Right renal pelvis (tissue), 4 donors: ENCODE measurements at places on chromosomes 12 and 14. TPM values are rescaled to one million over a fixed set of nuclear protein-coding genes. Genes with fewer than 3 reads are reported as not detected.

EEF1AKMT3 gene
- polyA plus RNA-seq = 14.4 TPM

CLEC4D gene
- polyA plus RNA-seq = 0.29 TPM

EMP1 gene
- 139 TPM for polyA plus RNA-seq

- DNase-seq = no peak
Observed at GRCh38 chr14:102645746-102646440, 53.4 kb downstream of the RCOR1 start.

- no peak for DNase-seq
Observed at GRCh38 chr12:113189361-113189760, 3.8 kb downstream of the RITA1 start.

GRCh38 chr12:47686645-47687240 is 19.1 kb downstream of the RPAP3 start:
- no peak for DNase-seq

TCL1B gene
- not detected for polyA plus RNA-seq

- DNase-seq = no peak
Observed at GRCh38 chr12:105906561-105906960, 232.2 kb downstream of the NUAK1 start.

RGS6 gene
- polyA plus RNA-seq = 1.6 TPM

CPNE6 gene
- 0.03 TPM for polyA plus RNA-seq

OAS1 gene
- polyA plus RNA-seq = 16.9 TPM

- DNase-seq = no peak
Observed at GRCh38 chr12:16027002-16027401, 115.9 kb downstream of the DERA start.

DNA sequence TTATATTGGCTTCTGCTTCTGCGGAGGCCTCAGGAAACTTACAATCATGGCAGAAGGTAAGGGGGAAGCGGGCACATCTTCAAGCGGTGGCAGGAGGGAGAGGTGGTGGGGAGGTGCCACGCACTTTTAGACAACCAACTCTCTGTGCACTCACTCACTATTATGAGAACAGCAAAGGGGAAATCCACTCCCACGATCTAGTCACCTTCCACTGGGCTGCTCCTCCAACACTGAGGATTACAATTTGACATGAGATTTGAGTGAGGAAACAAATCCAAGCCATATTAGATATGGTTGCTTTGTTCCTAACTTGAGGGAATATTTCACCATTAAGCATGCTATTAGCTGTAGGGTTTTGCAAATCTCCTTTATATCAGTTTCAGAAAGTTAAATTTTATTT is 80.3 kb downstream of the UNC79 start:
- DNase-seq = no peak

- no peak for DNase-seq
Observed at GRCh38 chr14:35558680-35559079, 24.7 kb downstream of the INSM2 start.

DNA sequence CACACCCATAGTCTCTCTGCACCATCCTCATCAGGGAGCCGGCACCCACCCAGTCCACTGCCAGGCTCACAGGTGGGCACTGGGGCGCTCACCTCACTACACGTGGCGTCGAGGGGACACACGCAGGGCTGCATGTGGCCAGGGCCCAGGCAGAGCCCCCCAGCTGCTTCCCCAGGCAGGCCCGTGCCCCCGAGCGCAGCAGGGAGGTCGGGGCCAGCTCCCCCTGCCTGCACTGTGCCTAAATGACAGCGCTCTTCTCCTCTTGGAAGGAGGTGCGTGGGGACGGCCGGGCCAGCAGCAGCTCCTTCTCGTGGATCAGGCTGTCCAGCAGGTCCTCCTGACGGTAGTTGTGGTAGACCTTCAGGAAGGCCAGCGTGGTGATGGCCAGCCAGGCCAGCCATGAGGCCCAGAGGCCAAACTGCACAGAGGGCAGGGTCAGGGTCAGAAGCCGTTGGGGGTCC is 11.3 kb downstream of the TMEM179 start:
- DNase-seq = no peak

DACT1 gene
- polyA plus RNA-seq = 39.3 TPM

DNA sequence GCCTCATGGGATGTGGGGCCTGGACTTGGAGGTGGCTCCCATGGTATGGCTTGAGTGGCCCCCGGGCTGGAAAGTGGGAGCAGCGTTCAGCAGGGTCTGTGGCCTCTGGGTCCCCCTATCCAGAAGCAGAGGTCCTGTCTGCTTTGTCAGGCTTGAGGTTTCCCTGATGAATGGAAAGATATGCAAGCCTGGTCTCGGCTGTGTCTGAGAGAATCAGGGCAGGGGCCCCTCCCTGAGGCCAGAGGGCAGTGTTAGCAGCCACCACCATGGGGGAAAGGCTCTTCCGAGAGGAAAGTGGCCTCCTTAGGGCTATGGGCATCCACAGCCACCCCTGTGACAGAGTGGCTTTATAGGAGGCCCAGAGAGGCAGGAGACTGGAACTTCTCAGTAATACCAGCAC is 128.2 kb downstream of the VRK1 start:
- no peak for DNase-seq

- DNase-seq = no peak
Observed at GRCh38 chr12:2290091-2290490, 237.3 kb downstream of the CACNA1C start.

DNA sequence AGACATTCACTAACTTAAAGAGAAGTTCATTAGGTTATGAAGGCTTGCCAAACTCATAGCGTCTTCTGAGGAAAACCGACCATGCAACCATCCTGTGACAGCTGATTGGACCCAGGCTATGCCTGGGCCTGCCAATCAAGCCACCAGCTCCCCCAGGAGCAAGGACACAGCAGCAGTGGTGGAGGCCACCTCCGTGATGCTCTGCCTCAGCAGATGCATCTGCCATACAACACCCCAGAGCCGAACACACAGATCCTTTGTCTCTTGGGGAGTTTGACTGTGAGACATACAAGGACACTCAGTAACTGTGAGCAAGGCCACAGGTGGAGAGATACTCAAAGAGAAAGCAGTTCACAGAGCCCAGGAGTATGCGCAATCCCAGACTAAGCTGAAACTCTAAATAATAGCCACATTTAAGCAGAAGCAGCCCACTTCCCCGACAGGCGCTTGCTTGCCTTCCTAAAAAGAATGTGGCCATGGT is 10.0 kb upstream of the CNIH1 start:
- no peak for DNase-seq

MGST1 gene
- 29.4 TPM for polyA plus RNA-seq

DNA sequence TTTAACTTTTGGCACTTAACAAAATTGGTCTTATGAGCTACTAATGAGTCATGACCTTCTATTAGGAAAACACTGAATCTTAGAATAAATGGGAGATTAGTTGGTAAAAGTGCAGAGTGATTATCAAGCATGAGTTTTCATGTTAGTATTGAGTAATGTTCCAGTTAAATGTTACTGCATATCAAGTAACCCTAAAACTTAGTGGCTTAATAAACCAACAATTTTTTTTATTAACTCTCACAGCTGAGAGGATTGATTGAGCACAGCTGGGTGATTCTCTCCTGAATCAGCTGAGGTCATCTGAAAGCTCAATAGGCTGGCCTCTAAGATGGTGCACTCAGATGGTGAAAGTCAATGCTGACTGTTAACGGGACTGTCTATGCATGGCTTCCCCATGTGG is 248.6 kb downstream of the BCL11B start:
- DNase-seq = no peak

HOXC5 gene
- 1.6 TPM for polyA plus RNA-seq

TMEM119 gene
- 25.5 TPM for polyA plus RNA-seq

GRCh38 chr12:63305901-63306875 is 155.2 kb upstream of the AVPR1A start:
- DNase-seq = no peak

DNA sequence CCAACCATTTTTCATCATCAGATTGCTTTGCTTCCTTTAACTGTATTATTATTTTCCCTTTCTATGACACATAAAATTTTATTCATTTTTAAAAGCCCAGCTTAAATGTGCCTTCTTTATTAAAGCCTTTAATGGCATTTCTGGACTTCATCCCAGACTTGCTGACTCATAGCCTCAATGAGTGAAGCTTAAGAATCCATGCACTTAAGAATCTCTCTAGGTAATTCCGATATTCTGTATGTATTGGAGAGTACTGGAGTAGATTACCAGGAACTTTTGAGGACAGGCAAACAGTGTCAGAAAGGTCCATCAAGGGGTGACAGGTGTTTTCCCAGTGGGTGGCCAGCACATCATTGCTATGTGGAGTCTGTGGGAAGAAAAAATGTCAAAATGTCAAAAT is 107.9 kb downstream of the PTPRQ start:
- no peak for DNase-seq

GRCh38 chr12:89621521-89621920 is 87.1 kb downstream of the ATP2B1 start:
- no peak for DNase-seq

GRCh38 chr14:100191584-100192249 is 32.3 kb upstream of the DEGS2 start:
- DNase-seq = no peak

DNA sequence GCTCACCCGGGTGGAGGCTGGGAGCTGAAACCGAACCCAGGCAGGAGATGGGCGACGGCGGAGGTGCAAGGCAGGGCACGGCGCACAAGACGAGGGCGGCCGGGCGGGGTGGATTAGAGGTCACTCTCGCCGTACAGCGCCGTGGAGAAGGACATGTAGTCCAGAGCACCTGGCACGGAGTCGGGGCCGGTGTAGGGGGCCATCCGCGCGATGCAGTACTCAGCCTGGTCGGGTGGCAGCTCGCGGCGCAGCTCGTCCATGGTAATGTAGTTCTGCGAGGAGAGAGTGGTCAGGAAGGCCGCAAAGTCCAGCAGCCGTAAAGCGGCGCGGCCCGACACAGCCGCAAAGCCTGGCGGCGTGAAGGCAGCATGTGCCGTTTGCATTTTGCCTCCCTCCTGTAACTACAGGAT is 81.9 kb upstream of the ZFP36L1 start:
- DNase-seq = no peak

DNA sequence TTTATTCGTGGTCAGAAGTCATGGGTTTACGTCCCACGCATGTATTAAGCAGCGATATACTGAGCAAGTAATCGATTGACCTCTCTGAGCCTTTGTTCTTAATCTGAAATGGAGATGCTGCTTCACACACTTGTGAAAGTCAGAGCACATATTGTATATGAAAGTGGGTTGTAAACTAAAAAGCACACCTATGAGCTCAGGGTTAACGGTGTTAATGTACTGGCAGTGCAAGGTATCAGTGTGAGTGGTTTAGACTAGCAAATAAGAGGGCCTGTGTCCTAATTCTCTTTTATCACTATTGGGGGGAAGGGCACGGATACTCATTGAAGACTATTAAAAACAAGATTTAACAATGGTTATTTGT is 676 bp downstream of the MRPL42 start:
- DNase-seq = no peak

KCNC2 gene
- polyA plus RNA-seq = 0.55 TPM

- DNase-seq = no peak
Observed at GRCh38 chr12:40020261-40020691, 85.6 kb downstream of the SLC2A13 start.

INHBE gene
- 0.49 TPM for polyA plus RNA-seq

DNA sequence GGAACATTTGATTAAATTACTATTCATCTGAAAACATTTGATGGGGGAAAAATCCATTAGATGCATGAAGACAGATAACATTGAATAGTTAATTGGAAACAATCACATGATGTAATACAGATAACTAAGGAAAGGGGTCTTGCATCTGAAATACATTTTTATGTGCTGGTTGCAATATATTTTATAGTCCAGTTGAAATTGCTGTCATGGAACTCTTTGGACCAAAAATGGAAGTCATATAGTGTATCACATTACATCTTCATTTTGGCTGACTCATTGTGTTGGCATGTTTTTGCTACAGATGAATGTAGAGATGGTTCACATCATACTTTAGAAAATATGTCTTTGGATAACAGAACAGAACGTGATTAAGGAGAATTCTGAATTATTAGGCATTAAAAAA is 43.0 kb upstream of the GNPNAT1 start:
- DNase-seq = no peak

GRCh38 chr12:12230275-12230674 is 36.6 kb downstream of the LRP6 start:
- no peak for DNase-seq

DNA sequence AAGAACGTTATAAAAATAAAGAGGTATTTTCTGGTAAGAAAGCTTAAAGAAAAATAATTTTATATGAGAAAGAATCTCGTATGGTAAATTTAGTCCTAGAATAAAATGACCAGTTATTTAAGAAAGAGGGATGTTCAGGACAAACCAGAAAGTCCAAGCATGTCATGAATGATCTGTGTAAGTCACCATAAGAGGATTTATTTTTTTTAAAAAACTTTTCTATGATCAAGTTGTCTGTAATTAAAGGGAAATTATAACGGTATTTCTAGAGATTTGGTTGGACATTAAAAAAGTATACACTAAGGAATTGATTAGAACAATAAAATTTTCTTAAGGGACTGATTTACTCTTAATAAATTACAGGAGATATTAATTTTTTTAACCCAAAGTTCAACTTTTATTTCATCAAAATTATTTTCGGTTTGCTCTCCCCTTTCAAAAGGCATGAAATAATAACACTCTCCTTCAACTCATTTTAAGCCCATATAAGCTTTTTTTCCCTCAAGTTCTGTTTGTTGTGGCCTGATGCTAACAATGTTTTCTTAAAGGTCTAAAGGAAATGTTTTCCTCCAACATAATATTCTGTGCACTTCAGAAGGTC is 49.9 kb upstream of the CPSF6 start:
- no peak for DNase-seq

ABCC9 gene
- polyA plus RNA-seq = 21.7 TPM

- no peak for DNase-seq
Observed at GRCh38 chr12:51819736-51820525, 28.6 kb downstream of the FIGNL2 start.

- DNase-seq = no peak
Observed at GRCh38 chr14:99183311-99183710, 88.7 kb downstream of the BCL11B start.

ANKS1B gene
- 3.1 TPM for polyA plus RNA-seq

APOF gene
- 0.18 TPM for polyA plus RNA-seq

MSRB3 gene
- 27.2 TPM for polyA plus RNA-seq

PIK3C2G gene
- polyA plus RNA-seq = 5.2 TPM

DNA sequence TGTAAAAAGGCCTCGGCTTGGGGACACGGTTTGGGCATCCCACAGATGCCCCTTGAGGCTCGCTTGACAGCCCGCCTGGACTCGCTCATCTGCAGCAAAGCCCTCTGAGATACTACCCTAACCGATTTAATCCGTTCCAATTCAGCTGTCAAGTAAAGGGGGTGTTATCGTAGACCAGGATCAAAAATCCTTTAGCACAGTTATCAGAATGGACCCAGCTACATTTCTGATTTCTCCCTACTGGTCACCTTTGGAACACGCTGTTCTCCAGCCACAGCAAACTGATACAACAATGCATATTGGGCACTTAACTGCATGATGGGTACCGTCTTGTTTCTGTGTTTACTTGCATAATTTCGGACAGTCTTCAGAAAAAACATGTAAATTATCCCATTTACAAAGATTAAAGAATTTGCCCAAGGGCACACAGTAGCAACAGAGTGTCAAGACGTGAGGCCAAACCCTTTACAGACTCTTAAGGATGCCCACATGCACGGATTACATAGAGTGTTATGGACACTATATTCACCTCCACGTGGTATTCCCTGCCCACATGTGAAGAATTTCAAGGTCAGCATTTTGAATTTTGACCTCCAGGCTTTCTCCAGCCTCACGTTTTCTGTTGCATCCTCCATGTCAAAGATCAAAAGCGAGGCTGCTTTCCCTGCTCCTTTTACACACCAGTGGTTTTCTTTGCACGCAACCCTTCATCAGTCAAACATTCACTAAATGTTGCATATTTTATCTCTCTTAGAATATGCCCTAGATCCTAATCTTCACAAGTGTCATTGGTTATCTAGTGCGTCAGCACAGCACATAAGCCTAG is 3.2 kb upstream of the DUSP6 start:
- DNase-seq = no peak

ACVRL1 gene
- polyA plus RNA-seq = 37.8 TPM

GRCh38 chr12:116202940-116203339 is 74.6 kb downstream of the MED13L start:
- DNase-seq = no peak
